Fibroblast of skin of left biceps (primary cell): ENCODE measurements at places on chromosomes 7 and 10.
A peak's percentile ranks its signal among the peaks of the same experiment; 100 is the strongest.

DNA sequence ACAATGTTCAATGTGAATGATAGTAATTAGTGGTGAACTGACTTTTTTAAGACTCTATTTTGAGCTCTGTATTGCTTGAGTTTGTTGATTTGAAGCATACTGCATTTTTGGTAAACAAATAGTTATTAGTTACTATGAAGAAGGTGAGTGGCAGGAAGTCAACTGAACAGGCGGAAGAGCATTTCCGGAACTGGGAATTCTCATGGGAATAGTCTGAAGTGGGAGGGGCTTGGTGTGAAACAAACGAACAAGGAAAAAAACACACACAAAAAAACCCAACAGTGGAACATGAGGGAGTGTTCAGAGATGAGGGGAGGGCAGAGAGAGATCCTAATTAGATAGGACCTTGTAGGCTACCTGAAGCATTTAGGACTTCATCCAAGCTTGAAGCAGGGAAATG is 43.9 kb upstream of the C1QL3 start:
- no peak for DNase-seq

DNA sequence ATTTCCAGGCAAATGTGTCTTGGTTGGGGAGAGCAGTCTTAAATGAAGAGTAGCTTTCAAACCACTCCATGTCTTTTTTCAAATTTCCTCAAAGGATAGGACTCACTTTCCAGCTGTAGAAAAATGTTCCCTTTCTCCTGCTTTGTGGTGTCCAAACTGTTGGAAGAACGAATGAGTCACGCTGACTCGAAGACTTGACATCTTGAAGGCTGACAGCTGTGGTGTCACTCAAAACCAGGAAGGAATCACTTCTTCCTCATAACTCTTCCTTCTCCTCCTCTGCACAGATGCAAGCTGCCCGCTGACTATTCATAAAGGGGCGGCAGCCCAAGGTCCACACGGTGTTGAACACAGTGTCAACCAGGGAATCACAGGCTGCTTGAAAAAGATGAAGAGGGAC is 19.2 kb downstream of the PLA2G12B start:
- no peak for DNase-seq

- DNase-seq = no peak
Measured at GRCh38 chr10:927131-927530, 4.4 kb downstream of the LARP4B start.

DNA sequence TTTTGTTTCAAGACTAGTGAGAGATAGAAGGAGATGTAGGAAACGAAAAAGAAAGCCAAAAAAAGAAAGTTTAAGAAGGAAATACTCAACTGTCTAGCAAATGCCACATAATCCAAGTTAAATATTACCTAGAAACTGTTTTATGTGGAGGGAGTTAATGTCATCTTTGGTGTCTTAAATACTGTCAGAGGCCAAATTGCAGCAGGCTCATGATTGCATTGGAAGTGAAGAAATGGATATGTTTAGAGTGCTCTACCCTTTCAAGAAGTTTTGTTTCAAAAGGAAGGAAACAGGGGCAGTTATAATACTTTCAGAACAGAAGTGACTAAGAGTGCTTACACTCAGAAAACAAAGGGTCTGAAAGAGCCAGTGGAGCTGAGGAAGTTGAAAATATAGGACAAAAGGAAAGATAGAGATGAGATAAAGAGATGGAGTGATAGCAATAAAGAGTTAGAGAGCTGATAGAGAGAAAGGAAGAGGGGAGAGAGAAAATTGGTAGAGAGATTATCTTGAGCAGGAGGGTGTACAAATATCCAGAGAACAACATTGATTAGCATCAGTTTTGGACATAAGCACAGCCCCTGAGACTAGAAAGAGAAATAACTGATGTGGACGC is 28.0 kb upstream of the GNAI1 start:
- DNase-seq = no peak

- peak; percentile 58 for DNase-seq
Measured at GRCh38 chr7:127708788-127709187, 56.8 kb downstream of the SND1 start.

GRCh38 chr7:156049366-156049765 is 237.1 kb upstream of the SHH start:
- DNase-seq = no peak

- no peak for DNase-seq
Measured at GRCh38 chr10:93751124-93751523, 6.6 kb upstream of the LGI1 start.

DNA sequence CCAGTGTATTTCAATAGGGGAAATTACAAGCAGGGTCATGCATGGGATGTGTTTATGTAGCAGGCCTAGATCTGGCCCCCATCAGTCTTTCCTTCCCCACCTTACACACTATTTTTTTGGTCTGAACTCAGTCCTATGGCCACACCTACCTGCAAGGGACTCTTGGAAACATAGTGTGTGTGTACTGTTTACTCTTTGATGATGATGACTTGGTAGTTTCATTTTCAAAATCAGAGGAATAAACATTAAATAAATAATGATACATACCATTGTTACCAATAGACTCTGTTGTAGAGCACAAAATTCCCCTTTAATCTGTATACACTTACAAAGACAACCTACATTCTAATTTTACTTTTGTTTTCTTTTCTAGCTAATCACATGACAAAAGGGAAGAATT is 191.0 kb downstream of the ZEB1 start:
- no peak for DNase-seq

- DNase-seq = no peak
Measured at GRCh38 chr7:47373871-47374451, 207.9 kb downstream of the TNS3 start.

GRCh38 chr7:117006907-117007684 is 53.8 kb downstream of the ST7 start:
- DNase-seq = no peak

DNA sequence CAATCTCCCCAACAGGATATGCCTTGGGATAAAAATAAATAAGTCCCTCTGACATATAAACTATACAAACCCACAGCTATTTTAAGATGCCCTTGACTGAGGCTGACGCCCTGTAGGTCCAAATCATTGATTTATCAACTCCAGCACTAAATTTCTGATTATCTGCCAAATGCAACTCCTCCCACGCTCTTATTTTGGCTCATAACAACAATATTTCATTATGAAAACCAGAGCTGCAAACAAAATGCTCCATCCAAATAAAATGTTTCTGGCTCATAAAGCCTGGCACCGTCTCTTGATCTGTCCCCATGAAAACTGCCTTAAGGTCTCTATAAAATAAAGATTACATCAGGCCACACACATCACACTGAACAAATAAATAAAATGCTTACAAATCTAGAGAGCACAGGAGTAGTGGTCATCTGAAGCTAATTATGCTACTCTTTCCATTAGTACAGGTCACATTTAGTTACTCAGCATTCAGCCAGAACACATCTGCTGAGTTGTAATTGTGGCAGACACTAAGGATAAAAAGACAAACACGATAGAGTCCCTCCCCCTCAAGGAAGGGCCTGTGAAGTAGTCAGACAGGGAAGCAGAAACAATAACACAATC is 28.8 kb downstream of the CACUL1 start:
- no peak for DNase-seq

DNA sequence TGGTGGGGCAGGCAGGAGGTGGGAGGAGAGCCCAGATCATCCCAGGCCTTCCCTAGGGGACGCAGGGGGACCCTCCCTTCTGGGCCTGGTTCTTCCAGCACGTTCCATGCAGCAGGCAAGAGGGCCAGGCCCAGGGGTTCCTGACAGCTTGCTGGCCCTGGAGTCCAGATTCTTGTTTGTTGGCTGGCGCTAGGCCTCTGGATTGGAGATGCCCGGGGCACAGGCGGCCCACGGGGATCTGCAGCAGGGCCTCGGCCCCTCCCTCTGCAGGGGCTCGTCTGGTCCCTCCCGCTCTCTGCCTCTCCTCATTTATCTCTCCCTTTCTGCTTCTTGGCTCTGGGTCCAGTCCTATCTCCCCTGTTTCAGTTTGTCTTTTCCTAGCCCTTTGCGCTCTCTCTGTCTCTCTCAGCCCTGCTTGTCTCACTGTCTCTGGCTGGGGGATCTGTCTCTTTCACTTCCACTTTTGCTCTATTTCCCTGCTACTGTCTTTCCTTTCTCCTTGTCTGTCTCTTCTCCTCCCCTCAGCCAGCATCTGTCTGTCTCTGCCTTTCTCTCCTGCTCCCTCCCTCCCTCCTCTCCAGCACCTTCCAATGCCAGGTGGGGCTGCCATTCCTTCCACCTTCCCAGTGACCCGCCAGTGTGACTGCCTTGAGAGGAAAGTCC is 1.1 kb upstream of the AQP1 start:
- no peak for DNase-seq

DNA sequence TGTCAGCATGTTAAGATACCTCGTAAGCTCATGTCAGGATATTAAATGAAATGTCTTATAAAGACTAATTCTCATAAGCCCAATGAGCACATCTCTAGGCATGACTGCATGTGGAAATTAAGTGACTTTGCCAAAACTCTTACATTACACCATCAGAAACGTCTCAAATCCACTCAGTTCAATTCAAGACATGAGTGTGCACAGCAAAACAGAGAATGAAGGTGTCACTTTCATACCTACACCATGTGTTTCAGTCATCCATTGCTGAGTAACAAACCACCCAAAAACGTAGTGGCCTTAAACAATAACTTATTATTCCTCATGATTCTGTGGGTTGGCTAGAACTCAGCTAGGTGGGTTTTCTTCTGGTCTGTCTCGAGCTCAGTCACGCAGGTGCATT is 99.8 kb downstream of the ATE1 start:
- DNase-seq = no peak

DNA sequence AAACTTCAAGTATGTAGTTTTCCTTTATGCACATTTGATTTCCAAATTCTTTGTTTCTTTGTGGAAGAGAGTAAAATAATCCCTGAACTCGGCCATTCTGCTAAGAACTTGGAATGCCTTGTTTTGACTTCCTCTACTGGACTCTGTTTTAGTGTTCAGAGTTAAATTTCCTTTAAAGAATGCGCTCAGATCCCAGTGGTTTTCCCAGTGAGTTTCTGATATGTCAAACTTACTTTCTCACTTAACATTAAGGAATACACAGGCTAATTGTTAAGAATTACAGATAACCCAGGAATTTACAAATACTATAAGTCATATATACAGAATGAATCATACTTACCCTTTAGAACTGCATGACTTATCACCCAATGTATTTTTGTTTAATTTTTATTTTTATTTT is 1067.6 kb upstream of the CELF2 start:
- no peak for DNase-seq

DNA sequence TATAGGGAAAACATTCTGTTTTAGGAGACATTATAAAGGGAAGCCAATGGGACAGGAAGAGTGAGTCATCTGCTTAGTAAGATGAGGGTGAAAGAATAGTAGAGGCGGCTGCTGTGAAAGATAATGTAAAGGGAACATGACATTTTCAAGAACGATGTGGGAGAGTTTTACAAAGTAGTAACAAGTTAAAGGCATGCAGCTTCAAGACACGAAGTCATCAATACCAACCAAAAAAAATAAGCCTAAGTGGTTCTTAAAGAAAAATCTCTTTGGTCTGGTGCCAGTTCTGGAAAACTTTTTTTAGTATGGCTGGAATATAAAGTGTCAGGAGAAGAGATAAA is 6.1 kb downstream of the GSTO1 start:
- no peak for DNase-seq

DNA sequence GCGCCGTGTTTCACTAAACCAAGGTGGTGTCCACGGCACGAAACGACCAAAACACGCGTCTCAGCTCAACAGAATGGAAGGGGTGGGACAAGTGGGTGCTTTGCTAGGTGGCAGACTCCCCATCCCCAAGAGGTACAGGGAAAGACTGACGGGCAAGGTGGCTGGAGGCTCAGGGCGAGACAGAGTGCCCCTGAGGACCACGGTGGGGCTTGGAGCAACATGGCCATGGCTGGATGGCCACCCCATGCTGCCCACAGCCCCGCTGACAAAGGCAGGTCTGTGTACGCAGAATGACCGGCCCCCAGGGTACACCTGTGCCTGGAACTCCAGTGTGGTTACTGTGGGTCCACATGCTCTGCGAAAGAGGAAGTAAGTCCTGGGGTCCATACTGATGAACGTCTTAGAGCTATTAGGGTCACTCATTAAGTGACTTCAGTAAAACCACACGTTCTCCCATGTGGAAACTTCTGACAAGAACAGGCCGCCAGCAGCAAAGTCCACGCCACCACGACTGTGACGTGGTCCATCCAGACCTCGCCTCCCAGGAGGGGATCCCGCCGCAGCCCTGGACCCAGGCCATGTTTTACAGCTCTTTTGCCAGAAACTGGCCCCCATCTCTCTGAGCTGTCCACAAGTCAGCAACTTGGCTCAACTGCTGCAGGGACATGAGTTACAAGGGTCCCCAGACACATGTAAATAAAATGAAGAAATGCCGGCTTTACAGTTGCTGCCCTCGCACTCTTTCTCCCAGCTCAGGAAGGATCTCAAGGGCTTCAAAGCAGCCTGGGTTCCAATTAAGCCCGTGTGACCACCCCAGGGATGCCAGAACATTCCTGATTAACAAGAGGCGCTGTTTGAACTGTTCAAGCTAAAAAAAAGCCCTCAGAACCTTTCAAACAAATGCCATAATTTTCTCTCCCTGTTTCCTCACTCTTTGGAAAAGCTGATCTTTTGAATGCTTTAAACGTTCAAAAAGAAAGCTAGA is 66.8 kb downstream of the MAD1L1 start:
- DNase-seq = no peak

DNA sequence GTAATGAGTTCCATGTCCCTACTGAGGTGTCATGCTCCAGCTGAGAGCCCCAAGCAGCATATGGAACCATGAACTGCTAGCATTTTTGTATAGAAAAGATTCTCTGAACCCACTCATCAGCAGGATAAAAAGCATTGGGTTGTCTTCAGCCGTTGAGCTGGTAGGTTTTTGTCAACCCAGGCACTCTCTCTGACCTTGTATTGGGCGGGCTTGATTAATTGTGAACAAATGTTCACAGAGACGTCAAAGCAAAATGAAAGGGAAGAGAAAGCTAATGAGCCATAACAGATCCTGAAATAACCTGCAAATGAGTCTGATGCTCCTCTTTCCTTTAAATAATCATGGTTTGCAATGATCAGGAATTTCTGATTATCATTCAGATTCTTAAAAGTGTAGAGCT is 924.7 kb upstream of the CELF2 start:
- DNase-seq = no peak

GRCh38 chr10:13939391-13939790 is 352.6 kb downstream of the PRPF18 start:
- peak; percentile 45 for DNase-seq

DNA sequence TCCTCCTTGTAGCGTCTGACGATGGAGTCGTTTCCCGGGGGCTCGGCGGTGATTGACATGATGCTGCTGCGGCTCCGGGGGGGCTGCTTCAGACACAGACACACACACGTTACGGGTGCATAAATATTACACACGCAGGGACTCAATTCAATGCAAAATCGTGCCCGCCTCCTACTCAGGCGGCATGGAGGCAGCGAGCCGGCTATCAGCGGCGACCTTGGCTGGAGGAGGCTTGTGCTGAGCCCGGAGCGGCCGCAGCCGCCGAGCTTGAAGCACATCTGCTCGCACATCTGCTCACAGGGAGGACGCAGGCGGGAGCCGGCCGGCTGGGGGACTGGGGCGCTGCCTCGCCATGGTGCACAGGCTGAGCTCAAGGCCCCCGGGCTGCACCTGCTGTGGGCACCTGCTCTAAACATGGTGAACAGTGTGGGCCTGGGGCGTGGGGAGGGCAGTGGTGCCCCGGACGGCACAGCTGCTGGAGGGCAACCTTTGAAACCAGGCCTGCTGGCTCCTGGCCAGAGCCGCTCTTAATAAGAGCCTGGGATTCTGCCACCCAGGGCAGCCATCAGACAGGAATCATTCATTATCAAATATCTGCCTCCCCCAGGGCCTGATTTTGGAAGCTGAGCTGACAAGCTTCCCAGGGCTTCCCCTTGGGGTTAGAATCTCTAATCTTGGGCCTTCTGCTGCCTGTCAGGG is 84.7 kb upstream of the GNA12 start:
- no peak for DNase-seq
